ENCODE measurements at places on chromosomes 7 and 10. TPM values are rescaled to one million over a fixed set of nuclear protein-coding genes. Genes with fewer than 3 reads are reported as not detected.

Gene CPXM2
- not detected for total RNA-seq

Gene WNT8B
- total RNA-seq = 0.18 TPM

Gene C10orf53
- total RNA-seq = not detected

DNA sequence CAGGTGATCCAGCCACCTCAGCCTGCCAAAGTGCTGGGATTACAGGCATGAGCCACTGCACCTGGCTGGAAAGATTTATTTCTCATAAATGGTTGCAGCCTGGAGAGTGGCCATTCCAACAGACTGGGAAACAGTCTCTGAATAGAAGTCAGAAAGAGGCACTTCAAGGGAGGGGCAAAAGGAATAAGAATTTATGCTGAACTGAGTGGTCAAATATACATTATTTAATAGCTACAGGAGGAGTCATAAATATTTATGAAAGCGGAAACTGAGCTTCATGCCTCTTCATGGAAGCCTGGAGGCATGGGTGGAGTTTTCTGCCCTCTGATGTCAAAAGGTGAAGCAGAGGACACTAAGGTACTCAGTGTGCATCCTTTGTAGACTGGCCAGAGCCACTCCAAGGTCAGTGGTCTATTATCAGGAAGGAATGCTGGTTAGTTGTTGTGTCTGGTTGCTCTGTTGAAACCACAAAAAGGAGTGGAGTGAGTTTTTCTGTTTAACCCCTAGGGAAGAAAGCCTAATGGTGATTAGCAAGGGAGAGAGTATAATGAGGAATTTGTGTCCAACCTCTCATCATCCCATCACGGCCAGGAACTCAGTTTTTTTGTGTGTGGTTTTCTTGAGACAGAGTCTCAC is 9.3 kb upstream of the NRBF2 start:
- peaks cover 2% of the 10 kb centered on the region for H3K27me3 ChIP-seq
- no peaks in the 10 kb centered on the region for H3K4me1 ChIP-seq
- H3K36me3 ChIP-seq = no peaks in the 10 kb centered on the region
- H3K4me3 ChIP-seq = no peak overlapping the region
- no peak for DNase-seq

GRCh38 chr10:117542706-117543224 is at the start of gene EMX2:
TSS of gene EMX2 (plus strand) at chr10:117542746. CDS start at chr10:117543268, 522 bp downstream.
- DNase-seq = no peak
- H3K27me3 ChIP-seq = peaks cover 81% of the 10 kb centered on the region
- H3K4me3 ChIP-seq = peak within 1 kb of the TSS; percentile 25
- peak within 1 kb of the TSS; percentile 52 for H3K27ac ChIP-seq

GRCh38 chr10:86837663-86838062 is 81.2 kb downstream of the BMPR1A start:
- H3K36me3 ChIP-seq = no peaks in the 10 kb centered on the region
- H3K27ac ChIP-seq = no peak overlapping the region
- H3K4me1 ChIP-seq = no peaks in the 10 kb centered on the region

- H3K4me3 ChIP-seq = no peak overlapping the region
- H3K36me3 ChIP-seq = peaks cover under 1% of the 10 kb centered on the region
- DNase-seq = no peak
- H3K27me3 ChIP-seq = no peaks in the 10 kb centered on the region
- H3K27ac ChIP-seq = no peak overlapping the region
Measured at GRCh38 chr10:129699722-129700340, 232.8 kb downstream of the MGMT start.

DNA sequence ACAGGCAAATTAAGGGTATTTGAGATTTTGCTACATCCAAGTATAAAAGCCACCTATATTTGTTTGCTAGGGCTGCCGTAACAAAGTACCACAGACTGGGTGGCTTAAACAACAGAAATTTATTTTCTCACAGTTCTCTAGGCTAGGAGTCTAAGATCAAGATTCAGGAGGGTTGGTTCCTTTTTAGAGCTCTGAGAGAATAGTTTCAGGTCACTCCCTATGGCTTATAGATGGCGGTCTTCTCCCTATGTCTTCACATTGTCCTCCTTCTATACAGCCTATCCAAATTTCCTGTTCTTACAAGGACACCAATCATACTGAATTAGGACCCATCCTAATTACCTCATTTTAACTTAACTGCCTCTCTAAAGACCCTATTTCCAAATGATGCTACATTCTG is 11.2 kb downstream of the HYCC1 start:
- H3K4me1 ChIP-seq = peaks cover 53% of the 10 kb centered on the region
- DNase-seq = no peak
- H3K4me3 ChIP-seq = no peak overlapping the region
- H3K27ac ChIP-seq = no peak overlapping the region
- H3K36me3 ChIP-seq = peaks cover 20% of the 10 kb centered on the region

- no peaks in the 10 kb centered on the region for H3K4me1 ChIP-seq
- H3K27ac ChIP-seq = no peak overlapping the region
- no peak for DNase-seq
- no peak overlapping the region for H3K4me3 ChIP-seq
Measured at GRCh38 chr10:19247843-19248242, 199.2 kb downstream of the MALRD1 start.

DNA sequence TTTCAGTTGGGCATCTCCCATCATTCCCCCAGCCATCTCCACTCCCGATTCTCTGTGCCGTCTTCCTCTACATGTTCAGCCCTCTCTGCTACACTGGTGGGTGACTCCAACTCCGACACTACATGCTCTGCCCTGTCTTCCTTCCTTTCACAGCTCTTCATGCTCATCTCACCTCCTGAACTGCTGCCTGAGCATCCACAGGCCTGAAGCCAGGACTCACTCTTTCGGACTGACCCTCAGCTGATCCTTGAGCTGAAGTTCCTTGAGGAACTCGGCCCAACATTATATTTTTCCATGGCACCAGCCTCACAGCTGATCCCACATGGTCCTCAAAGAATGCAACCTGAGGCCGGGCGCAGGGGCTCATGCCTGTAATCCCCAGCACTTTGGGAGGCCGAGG is 538.4 kb downstream of the PTPRN2 start:
- no peak overlapping the region for H3K4me3 ChIP-seq
- H3K27me3 ChIP-seq = no peaks in the 10 kb centered on the region
- no peak overlapping the region for H3K27ac ChIP-seq
- H3K4me1 ChIP-seq = no peaks in the 10 kb centered on the region

DNA sequence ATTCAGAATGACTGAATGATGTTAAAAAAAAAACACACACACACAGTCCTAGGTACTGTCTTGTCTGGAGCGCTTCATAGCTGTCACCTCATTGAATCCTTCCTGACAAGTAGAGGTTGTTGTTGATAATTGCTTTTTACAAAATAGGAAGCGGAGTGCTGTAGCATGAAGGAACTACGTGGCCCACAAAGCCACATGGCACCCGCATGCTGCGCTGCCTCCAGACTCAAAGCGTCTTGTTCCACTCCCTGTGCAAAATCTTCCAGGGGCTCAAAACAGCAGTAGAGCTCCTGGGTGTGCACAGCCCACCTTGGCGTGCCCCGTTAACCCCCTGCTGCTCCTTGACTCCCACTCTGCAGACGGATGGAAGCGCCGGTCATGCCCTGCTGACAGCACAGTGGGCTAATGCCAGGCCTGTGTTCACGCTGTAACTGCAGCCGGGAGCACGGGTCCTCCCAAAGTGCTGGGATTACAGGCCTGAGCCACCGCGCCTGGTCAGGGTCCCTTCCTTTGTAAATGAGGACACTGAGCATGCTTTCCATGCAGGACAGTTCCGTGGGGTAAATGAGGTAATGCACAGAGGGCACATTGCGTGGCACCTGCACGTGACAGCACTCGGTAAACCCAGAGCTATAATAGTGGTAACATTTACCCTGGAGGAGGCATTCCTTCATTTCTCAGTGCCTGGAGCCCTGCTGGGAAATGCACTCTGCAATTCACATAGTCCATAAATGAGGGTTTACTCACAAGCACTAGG is 91.1 kb upstream of the GNA12 start:
- H3K4me1 ChIP-seq = peaks cover 7% of the 10 kb centered on the region
- DNase-seq = no peak
- peaks cover 73% of the 10 kb centered on the region for H3K36me3 ChIP-seq
- H3K4me3 ChIP-seq = no peak overlapping the region

Measured in activated CD8-positive, alpha-beta T cell treated with anti-CD3 and anti-CD28 coated beads, Interleukin-2, amount 10 ng/mL, durations not matched to agents 7 days and 5 days (primary cell).